Mucosa of descending colon (tissue), 3 donors: ENCODE measurements at places on chromosomes 11 and 22. TPM values are rescaled to one million over a fixed set of nuclear protein-coding genes. Genes with fewer than 3 reads are reported as not detected.

- no peak for DNase-seq
Measured at GRCh38 chr11:129968591-129969419, 33.8 kb downstream of the PRDM10 start.

Gene UCP3
- total RNA-seq: 0.90 TPM

GRCh38 chr11:104009744-104010143 lies 26.7 kb upstream of the DDI1 start:
- no peak for DNase-seq

Gene MTMR3
- 54.4 TPM for total RNA-seq

DNA sequence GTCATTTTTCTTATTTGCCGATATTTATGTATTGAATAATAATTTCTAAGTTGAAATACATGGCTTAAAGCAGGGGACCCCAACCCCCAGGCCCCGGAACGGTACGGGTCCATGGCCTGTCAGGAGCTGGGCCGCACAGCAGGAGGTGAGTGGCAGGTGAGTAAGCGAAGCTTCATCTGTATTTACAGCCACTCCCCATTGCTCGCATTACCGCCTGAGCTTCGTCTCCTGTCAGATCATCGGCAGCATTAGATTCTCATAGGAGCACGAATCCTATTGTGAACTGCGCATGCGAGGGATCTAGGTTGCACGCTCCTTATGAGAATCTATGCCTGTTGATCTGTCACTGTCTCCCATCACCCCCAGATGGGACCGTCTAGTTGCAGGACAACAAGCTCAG lies 4.5 kb downstream of the ZMAT5 start:
- no peak for DNase-seq

Gene GVQW3
- 3.3 TPM for total RNA-seq

Gene GDPD4
- 0.43 TPM for total RNA-seq

DNA sequence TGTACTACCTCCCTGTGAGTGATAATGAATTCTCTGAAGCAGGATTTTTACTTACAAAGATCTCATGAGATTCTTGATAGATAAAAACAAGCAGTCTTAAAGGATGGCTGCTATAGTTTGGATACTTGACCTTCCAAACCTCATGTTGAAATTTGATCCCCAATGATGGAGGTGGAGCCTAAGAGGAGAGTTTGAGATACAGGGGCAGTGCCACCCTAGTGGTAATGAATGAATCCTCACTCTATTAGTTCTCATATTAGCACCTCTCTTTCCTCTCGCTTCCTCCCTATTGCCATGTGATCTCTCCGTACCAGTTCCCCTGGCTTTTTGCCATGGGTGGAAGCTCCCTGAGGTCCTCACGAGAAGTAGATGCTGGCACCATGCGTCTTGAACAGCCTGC lies 37.9 kb upstream of the OR8B8 start:
- DNase-seq: no peak

DNA sequence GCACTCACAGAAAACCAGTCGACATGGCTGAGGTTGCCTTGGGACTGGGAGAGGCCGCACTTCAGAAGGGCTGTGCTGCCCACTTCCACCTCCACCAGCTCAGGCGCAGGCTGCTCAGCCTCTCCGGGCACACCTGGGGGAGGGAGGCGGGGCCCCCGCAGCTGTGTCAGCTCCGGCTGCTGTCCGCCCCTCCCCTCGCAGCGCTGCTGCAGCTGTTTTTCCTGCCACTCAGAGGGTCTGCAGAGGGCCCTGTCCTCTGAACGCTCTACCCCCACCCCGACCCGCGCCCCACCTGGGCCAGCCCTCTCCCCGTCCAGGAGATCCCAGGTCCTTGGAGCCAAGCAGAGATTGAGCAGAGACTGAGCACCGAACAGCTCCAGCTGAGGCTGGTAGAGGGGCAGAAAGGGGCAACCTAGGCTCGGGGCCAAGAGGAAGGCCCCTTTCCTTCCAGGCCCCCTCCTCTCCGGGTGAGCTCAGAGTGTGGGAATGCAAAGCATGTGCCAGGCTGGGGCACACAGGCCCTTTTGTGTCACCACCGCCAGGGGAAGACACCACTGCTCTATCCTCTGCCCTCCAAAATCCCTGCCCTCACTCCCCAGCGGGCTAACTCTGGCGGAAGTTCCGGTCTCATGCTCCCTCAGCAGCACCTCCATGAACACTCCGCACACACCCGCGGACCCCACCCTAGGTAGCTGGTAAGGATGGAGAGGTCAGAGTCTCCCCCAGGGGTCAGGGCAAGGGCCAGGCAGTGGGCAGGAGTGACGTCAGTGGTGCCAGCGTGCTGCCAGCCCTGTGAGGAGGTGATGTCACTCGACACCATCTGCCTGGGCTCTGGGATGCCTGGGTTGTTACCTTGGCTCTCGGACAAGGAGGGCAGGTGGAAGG lies 1.6 kb downstream of the MCAM start:
- no peak for DNase-seq

Gene SEPTIN3
- total RNA-seq: 0.41 TPM

Gene NCF4
- total RNA-seq: 15.2 TPM

DNA sequence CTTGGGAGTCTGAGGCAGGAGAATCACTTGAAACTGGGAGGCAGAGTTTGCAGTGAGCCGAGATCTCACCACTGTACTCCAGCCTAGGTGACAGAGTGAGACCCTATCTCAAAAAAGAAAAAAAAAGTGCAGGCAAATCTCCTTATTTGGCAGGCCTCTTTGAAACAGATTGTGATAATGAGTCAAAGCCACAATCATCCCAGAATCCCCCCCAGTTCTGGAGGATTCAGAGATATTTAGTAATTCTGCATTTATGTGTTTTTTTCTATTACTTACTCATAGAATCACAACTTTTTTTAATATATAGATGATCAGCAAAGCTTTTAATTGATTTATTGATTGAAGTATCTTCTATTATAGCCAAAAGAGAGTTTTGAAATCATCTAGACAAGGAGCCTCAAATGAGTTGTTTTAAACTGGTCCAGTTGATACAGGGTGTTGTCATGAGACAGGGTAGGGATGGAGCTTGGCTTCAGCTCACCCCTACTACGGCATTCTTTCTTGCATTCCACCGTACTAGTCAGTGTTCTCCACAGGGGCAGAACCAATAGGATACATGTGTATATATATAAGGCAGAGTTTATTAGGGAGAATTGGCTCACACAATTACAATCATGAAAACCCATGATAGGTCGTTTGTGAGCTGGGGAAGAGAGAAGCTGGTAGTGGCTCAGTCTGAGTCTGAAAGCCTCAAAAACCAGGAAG lies 39.3 kb upstream of the SORL1 start:
- DNase-seq: no peak

Gene OR52I1
- not detected for total RNA-seq

- DNase-seq: no peak
Measured at GRCh38 chr11:107669191-107669740, 42.6 kb downstream of the SLN start.

Gene SEZ6L
- 0.09 TPM for total RNA-seq

- no peak for DNase-seq
Measured at GRCh38 chr11:64892838-64893193, 14.4 kb upstream of the EHD1 start.

Gene RAB39A
- total RNA-seq: 1.4 TPM

Gene KCNC1
- total RNA-seq: 0.66 TPM

GRCh38 chr22:26780521-26780920 lies 123.1 kb downstream of the MIAT start:
- no peak for DNase-seq

Gene SMC1B
- not detected for total RNA-seq

GRCh38 chr11:113839842-113840241 lies 35.5 kb downstream of the USP28 start:
- DNase-seq: no peak

Gene FXYD2
- 1.2 TPM for total RNA-seq

- DNase-seq: peak; percentile 4
Measured at GRCh38 chr11:84437071-84437980, 1151.2 kb upstream of the CCDC90B start.

DNA sequence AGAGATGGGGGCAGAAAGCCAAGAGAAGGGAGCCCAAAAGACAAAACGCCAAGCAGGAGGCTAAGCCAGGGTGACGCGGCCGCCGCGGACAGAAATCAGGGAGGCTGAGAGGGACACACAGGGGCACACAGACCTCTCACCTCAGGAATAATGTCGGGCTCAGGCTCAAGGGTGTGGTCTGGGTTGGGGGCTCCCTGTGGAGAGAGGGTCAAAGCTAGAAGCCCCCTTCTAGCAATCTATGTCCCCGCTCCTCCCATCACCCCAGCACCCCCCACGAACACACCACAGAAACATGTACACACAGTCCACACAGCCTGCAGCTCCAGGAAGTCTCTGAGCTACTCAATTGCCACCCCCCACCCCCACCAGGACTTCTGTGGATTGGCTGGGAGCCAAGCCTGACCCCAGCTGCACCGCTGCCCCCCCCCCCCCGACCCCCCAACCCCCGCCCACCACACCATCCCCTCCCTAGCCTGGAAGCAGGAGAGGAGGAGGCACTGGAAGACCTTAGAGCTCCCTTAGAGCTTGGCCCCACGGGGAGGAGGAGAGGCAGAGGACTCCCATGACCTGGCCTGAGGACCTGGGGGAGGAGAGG lies 6.9 kb downstream of the BCL9L start:
- no peak for DNase-seq

Gene KRTAP5-7
- 0.75 TPM for total RNA-seq

Gene LYVE1
- total RNA-seq: 137 TPM

- DNase-seq: no peak
Measured at GRCh38 chr22:45769569-45770210, 98.1 kb downstream of the ATXN10 start.

Gene HBB
- 2.5 TPM for total RNA-seq

- DNase-seq: no peak
Measured at GRCh38 chr11:47257177-47257516, 649 bp upstream of the NR1H3 start.

GRCh38 chr11:17915500-17916143 lies 97.2 kb downstream of the SERGEF start:
- DNase-seq: no peak

DNA sequence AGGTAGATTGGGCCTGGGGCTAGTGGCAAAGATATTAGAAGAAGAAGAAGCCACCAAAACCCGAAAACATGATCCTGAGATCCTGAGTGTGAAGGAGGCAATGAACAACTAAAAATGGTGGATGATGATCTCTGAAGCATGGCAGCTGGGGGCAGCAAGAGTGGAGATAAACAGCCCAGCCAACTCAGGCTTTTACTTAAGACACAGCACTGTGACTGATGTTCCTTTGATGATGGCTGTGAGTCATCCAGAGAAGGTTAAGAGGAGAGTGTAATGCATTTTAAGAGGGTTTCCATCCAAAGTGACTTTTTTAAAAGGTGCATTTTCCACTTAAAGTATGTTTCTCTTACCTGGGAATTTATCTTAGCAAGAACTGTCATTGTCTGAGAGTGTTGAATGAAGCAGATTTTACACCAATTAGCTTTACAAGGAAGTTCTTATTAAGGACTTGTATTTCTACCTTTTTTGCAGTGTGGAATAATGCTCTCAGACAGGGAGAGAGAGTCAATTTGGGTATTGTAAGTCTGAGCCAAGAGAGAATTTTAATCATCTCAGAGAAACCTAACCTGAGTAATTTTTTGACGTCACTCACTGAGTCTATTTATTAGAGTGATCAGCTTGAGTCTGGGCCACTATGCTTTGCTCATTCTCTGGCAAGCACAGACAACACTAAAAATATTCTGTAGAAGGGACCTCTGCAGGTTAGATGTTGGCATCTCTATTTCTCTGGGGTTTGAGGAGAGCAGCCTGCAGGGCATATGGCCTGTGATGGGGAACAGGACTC lies 14.1 kb upstream of the CALCB start:
- DNase-seq: no peak

DNA sequence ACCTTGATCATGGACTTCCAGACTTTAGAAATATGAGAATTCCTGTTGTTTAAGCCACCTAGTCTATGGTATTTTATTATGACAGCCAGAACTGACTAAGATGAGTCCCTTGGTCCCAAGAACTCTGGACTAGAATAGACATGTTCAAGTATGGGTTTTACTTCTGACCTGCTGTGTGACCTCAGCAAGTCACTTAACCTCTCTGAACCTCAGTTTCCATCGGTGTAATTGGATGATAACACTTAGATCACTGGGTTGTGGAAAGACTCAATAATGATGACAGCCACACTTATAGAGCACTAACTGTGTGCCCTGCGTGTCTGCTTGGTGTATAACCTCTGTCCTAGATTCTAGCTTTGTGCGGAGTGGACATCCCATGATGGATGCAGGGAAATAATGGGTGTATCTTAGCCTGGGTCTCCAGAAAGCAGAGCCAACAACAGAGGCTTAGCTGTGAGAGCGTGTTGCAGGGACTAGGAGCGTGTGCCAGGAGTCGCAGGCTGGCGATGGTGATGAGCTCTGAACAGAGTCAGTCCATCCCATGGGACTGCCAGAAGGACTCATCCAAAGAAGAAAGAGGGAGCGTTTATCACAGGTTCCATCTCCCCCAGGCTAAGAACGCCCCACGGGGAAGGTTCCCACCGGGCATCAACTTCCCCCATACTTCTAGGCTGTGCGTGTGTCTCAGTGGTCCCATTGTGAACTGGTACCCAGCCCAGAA lies 93.2 kb upstream of the TP53I11 start:
- DNase-seq: no peak

DNA sequence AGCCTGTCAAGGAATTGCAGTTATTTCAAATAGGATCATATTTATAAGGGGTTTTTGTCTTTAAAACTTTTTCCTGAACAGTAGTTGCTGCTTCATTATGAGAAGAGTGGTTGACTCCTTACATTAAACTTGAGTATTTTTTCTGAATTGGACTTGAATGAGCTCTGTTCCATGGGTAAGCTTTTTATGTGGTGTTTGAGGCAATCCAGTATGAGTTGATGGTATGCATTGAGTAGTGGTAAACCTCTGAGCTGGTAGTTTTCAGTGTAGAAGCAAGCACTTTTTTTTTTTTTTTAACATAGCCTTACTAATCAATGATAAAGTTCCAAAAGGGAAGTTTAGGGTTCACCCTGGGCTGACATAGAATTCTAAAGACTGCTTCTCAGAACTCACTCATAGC lies 3.4 kb downstream of the KMT2A start:
- no peak for DNase-seq

DNA sequence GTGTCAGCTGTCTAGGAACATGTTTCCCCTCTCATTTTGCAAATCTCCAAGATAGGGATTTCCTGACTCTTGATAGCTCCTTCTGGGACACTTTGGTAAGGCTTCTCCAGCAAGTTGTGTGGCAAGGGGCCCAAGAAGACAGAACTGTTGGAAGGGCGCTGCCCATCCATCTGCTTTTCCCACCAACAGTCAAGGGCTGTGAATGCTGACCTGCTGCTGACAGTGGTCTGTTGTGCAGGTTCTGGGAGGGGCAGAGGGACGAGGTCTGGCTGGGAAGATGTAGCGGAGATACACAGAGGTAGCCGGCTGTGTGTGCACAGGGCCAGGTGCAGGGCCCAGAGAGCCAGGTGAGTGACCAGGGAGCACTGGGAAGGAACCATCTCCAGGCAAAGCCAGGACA lies 12.2 kb downstream of the BCR start:
- no peak for DNase-seq

Gene MPEG1
- total RNA-seq: 30.8 TPM

Gene ZNF214
- total RNA-seq: 3.4 TPM

DNA sequence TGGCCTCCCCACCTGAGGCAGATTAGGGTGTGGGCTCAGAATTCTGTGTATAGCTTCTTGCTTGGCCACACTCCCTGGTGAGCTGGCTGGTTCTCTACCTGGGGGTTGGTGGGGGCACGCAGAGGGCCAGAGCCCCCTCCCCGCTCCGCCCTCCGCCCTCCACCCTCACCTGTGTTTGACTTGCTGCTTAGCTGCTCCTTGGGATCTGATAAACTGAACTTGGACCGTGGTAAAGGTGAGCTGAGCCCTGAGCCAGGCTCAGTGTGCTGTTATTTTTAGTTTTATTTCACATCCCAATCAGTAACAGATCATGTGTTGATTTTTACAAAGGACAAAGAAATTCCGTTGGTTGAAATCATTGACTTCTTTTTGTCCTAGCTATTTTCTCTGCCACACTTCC lies 2.0 kb downstream of the OVOL1 start:
- peak; percentile 57 for DNase-seq

- DNase-seq: no peak
Measured at GRCh38 chr22:39654131-39654926, 83.8 kb downstream of the CACNA1I start.
